ENCODE measurements at places on chromosomes 7 and 10. TPM values are rescaled to one million over a fixed set of nuclear protein-coding genes. Genes with fewer than 3 reads are reported as not detected.

DNA sequence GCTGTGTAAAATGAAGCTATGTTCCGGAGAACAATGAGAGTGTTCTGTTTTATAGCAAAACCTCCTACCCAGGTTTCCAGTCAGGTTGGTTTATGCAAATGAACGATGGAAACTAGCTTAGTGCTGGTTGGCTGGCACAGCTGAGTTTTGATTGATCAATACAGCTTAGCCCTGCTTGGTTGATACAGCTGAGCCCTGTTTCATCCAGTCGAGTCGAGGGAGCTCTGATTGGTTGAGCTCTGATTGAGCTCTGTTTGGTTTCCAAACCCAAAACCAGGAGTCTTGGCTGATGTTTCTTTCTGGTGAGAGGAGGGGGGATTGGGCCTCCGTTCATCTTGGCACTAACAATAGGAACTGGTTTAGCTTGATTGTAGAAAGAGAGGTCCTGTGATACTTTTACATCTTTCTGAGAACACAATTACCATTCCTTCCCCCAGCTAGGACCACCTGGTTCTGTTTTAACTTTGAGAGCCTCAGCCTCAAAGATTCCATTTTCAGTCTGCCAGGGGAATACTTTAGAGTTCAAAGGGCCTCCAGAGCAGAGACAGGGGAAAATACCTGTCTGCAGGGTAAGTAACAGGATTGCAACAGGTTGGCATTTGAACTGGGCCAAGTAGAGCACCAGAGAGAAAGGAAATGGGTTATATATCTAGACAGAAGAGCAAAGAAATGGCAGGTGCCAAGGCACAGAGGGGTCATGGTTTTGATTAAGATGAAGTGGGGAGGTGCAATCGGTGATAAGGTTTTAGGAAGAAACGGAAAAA is 210.9 kb downstream of the GRM8 start:
- H3K27me3 ChIP-seq, result no peaks in the 10 kb centered on the region
- H3K27ac ChIP-seq, result no peak overlapping the region
- H3K36me3 ChIP-seq, result no peaks in the 10 kb centered on the region
- H3K4me1 ChIP-seq, result no peaks in the 10 kb centered on the region
- H3K4me3 ChIP-seq, result no peak overlapping the region

DNA sequence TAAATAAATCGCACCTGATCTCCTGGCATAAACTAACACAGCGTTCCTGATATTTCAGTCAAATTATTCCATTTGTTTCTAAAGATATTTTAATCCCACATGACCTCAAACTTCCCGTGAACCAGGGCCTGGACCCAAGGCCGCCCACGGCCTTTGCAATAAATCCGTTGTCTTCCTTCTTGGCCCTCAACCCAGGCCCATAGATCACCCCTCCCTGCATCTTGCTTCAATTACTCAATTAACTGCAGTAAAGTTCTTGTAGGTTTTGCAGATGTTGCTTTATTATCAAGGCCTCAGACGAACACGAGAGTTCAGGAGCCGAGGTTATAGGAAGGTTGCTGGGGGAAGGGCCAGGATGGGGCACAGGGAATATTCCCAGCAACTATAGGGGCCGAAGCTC is 249.4 kb downstream of the RAB11FIP2 start:
- H3K27me3 ChIP-seq, result no peaks in the 10 kb centered on the region
- no peak for DNase-seq
- H3K4me1 ChIP-seq, result no peaks in the 10 kb centered on the region
- H3K4me3 ChIP-seq, result no peak overlapping the region
- no peaks in the 10 kb centered on the region for H3K36me3 ChIP-seq

GRCh38 chr7:26664274-26664673 is 200.1 kb downstream of the SKAP2 start:
- H3K27me3 ChIP-seq, result no peaks in the 10 kb centered on the region
- no peak overlapping the region for H3K27ac ChIP-seq
- no peak overlapping the region for H3K4me3 ChIP-seq
- no peaks in the 10 kb centered on the region for H3K36me3 ChIP-seq

- H3K36me3 ChIP-seq, result peaks cover 3% of the 10 kb centered on the region
- peaks cover 17% of the 10 kb centered on the region for H3K4me1 ChIP-seq
- no peak overlapping the region for H3K27ac ChIP-seq
- peak; percentile 34 for DNase-seq
- peak overlapping the region; percentile 62 for H3K4me3 ChIP-seq
Observed at GRCh38 chr7:141550386-141551093, 670 bp upstream of the AGK start.

- H3K36me3 ChIP-seq, result no peaks in the 10 kb centered on the region
- no peaks in the 10 kb centered on the region for H3K27me3 ChIP-seq
- DNase-seq, result no peak
- no peak overlapping the region for H3K27ac ChIP-seq
Observed at GRCh38 chr7:86942081-86942480, 117.4 kb downstream of the ELAPOR2 start.

DNA sequence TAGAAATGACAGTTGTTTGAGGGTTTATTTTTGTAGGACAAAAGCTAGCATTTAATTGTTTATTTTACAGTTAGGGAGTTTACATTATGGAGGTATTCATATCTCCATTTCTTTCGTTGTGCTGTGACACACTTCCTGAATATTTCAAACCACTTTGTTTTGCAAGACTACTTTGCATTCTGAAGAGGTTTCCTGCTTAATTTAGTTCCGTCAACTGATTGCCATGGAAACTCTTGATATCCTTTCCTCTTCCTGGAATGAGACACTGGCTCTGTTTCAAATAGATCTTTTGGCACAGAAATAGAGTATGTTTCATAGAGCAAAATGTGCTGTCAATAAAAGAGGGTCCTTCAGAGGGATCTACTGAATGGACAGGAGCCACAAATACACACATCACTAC is 159.5 kb upstream of the AGR3 start:
- no peaks in the 10 kb centered on the region for H3K27me3 ChIP-seq
- H3K4me3 ChIP-seq, result no peak overlapping the region
- H3K36me3 ChIP-seq, result no peaks in the 10 kb centered on the region

- no peak overlapping the region for H3K4me3 ChIP-seq
- no peak for DNase-seq
- H3K27me3 ChIP-seq, result peaks cover 11% of the 10 kb centered on the region
- H3K27ac ChIP-seq, result no peak overlapping the region
- H3K36me3 ChIP-seq, result no peaks in the 10 kb centered on the region
Observed at GRCh38 chr7:150855046-150855445, 2.7 kb downstream of the AOC1 start.

- no peaks in the 10 kb centered on the region for H3K4me1 ChIP-seq
- no peaks in the 10 kb centered on the region for H3K36me3 ChIP-seq
- H3K27ac ChIP-seq, result no peak overlapping the region
- DNase-seq, result no peak
- no peak overlapping the region for H3K4me3 ChIP-seq
Observed at GRCh38 chr10:2839081-2839725, 228.1 kb upstream of the PFKP start.

GRCh38 chr7:47757921-47758411 is 176.1 kb upstream of the TNS3 start:
- no peak for DNase-seq
- no peak overlapping the region for H3K27ac ChIP-seq
- no peaks in the 10 kb centered on the region for H3K36me3 ChIP-seq
- no peaks in the 10 kb centered on the region for H3K27me3 ChIP-seq

DNA sequence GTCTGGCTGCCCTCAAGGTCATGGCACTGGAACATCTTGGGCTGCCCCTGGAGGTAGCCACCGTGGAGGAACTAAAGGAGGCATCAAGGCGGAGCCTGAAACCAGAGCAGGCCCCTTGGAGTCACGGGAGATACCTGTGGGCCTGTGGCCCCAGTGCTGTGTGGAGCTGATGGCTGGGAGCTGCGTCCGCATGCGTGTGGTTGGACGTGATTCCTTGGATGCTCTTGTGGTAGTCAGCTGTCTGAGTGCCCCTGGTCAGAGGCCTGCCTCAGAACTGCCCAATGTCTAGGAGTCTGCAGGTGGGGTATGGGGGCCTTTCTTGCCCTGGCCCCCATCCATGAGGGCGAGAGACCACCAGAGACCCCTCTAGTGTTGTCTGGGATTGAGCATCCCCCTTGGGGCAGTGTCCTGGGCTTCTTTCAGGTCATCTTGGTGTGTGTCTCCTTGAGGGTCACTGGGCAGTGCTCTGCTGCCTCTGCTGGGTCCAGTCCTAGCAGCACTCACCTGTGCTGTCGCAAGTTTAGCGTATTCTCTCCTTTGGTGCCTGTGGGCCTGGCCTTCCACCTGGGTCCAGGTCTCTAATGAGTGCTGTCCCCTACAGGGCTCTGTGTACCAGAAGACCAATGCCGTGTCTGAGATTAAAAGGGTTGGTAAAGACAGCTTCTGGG is 8.1 kb downstream of the PGAM2 start:
- no peaks in the 10 kb centered on the region for H3K27me3 ChIP-seq
- no peak for DNase-seq
- H3K36me3 ChIP-seq, result peaks cover 88% of the 10 kb centered on the region
- H3K4me1 ChIP-seq, result peaks cover 14% of the 10 kb centered on the region

GRCh38 chr7:158050978-158051651 is 536.5 kb downstream of the PTPRN2 start:
- H3K27me3 ChIP-seq, result no peaks in the 10 kb centered on the region
- no peak overlapping the region for H3K27ac ChIP-seq
- H3K36me3 ChIP-seq, result no peaks in the 10 kb centered on the region
- no peaks in the 10 kb centered on the region for H3K4me1 ChIP-seq
- no peak for DNase-seq

DNA sequence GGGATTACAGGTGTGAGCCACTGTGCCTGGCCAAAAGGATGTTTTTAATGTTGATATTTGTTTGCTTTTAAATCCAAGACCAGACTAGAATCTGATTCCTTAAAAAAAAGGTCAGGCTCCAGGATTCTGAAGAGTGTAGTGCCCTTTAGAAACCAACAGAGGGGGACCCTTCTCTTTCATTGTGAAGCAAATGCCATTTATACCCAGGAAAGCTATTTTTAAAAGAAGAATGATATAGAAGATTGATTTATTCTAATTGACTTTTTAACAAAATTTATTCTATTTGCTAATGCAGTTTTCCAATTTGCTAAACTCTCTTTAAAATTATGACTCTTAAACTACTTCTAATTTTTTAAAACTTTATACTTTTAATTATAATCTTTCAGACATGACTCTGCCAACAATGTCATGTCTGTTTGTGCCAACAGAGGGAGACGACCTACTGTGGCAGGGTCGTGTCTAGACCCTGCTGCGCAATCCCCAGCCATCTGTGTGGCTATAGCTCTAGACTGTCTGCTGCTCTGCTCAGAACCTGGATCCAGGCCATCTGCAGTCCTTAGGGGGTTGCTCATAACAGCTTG is 201.0 kb upstream of the IMMP2L start:
- H3K4me3 ChIP-seq, result no peak overlapping the region
- no peaks in the 10 kb centered on the region for H3K27me3 ChIP-seq
- peak; percentile 13 for DNase-seq
- H3K36me3 ChIP-seq, result no peaks in the 10 kb centered on the region

TAS2R16 gene
- not detected for total RNA-seq

EIF4EBP2 gene
- 22.6 TPM for total RNA-seq

OR2A1 gene
- 0.19 TPM for total RNA-seq

NUTM2D gene
- 3.7 TPM for total RNA-seq

PTPRZ1 gene
- total RNA-seq, result not detected

C10orf62 gene
- total RNA-seq, result not detected

PIK3CG gene
- 20.8 TPM for total RNA-seq
